ENCODE measurements at places on chromosomes 12 and 14.
A peak's percentile ranks its signal among the peaks of the same experiment; 100 is the strongest.

- no peak for DNase-seq
Observed at GRCh38 chr12:111927346-111927745, 85.3 kb downstream of the MAPKAPK5 start.

DNA sequence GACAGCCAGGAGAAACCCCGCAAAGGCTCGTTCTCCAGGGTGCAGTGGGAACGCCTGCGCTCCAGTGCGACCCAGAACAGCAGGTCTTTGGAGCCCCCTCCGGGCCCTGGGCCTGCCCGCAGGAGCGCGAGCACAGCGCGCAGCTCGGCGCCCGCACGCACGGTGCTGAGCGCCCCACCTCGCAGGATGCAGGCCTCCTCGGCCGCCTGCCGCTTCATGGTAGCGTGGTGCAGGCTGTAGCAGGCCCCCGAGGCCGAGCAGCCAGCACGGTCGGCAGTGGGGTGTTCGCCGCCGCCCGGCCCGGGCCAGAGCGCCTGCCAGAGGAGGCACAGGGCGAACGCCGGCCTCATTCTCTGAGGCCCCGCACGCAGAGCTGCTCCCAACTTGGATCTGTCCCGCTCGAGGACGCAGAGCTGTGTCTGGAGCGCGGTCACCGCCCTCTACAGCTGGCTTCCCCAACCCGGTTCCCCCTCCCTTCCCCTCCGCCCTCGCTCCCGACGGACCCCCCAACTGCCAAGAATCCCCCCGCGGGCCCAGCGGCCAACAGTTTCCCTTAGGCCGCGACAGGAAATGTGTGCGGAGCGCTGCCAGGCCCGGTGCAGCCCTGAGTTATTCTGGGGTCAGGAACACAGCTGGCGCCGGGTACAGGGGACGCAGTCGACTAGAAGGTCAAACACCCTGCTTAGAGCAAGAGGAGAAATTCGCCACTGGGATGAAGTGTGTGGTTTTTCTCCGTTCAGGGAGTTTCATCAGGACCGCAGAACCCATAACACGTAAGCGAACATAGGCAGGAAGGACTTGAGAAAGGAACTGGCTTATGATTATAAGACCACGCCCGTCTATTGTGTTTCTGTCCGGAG is at the start of gene CLEC14A:
CLEC14A (minus strand) TSS at position 421 of the 860 bp plus-strand sequence; CDS start at position 350, 71 bp downstream.
- DNase-seq = no peak

DNA sequence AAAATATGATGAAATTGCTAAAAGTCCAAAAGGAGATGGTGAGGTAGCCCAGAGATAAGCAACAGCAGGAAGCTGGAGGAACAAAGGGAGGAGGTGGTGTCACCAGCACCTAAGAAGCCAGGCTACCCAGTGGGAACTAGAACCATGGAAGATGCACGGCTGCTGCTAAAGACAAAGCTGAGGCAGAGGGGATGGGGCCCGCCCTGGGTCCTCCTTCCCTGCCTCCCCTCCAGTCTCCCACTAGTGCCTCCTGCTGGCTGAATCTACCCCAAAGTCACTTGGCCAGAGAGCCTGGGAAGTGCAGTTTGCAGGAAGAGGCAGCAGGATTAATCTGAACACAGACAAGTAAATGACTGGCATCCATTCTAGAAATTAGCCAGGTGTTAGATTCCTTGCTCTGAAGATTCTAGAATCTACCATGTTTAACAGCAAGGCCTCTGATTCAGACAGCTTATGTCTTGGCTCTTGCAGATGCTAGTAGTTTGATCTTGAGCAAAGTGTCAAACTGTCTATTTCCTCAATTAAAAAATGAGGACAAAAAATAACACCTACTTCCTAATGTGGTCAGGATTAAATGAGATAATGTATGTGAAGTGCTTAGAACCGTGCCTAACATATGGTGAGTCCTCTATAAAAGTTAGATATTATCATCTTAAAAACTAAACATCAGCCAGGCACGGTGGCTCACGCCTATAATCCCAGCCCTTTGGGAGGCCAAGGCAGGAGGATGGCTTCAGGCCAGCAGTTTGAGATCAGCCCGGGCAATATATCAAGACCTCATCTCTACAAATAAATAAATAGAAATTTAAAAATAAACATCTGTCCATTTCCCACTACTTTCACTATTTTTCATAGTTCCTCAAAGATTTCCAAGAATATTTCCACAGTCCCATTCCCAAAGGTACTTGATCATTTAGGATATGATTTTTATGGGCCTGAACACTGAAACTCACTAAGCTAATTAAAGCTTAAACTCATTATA is 5.8 kb upstream of the LRP10 start:
- DNase-seq = no peak

DNA sequence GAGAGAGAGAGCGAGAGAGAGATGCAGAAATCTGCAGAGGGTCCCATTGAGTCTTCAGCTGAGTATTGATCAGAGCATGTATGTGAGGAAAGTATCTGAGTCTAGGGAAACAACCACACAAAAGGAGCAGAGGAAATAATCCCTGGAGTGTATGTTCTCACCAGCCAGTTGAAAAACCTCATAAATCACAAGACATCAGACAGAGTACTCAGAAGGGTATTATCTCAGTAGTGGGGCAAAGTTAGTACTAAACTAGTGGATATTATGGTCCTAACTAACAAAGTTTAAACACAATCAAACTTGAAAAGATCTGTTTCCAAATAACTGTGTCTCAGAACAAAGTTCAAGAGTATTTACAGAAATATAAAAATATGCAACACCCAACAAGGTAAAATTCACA is 36.5 kb upstream of the CTDSP2 start:
- DNase-seq = no peak

GRCh38 chr14:43568022-43568421 is 939.1 kb downstream of the FSCB start:
- DNase-seq = no peak

DNA sequence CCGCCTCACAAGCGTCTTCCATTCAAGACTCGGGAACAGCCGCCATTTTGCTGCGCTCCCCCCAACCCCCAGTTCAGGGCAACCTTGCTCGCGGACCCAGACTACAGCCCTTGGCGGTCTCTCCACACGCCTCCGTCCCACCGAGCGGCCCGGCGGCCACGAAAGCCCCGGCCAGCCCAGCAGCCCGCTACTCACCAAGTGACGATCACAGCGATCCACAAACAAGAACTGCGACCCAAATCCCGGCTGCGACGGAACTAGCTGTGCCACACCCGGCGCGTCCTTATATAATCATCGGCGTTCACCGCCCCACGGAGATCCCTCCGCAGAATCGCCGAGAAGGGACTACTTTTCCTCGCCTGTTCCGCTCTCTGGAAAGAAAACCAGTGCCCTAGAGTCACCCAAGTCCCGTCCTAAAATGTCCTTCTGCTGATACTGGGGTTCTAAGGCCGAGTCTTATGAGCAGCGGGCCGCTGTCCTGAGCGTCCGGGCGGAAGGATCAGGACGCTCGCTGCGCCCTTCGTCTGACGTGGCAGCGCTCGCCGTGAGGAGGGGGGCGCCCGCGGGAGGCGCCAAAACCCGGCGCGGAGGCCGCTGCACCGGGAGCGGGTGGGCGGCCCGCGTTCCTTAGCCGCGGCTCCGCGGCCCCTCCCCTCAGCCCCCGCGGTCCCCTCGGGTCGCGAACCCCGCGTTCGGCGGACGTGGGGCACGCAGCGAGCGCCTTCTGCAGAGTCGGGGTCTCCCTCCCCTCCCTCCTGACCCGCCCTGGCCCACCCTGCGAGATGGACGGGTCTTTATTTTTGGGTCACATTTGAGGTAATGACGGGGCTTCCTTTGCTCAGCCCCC is at the start of gene UBC:
UBC (minus strand) TSS at position 259 of the 847 bp plus-strand sequence. CDS start 879 bp downstream, outside the sequence.
- DNase-seq = peak; percentile 82

- no peak for DNase-seq
Observed at GRCh38 chr14:59256331-59256730, 67.9 kb downstream of the DAAM1 start.

GRCh38 chr12:92297932-92298696 is 152.5 kb upstream of the BTG1 start:
- no peak for DNase-seq
